ENCODE measurements at places on chromosomes 5 and 9.
A peak's percentile ranks its signal among the peaks of the same experiment; 100 is the strongest.

DNA sequence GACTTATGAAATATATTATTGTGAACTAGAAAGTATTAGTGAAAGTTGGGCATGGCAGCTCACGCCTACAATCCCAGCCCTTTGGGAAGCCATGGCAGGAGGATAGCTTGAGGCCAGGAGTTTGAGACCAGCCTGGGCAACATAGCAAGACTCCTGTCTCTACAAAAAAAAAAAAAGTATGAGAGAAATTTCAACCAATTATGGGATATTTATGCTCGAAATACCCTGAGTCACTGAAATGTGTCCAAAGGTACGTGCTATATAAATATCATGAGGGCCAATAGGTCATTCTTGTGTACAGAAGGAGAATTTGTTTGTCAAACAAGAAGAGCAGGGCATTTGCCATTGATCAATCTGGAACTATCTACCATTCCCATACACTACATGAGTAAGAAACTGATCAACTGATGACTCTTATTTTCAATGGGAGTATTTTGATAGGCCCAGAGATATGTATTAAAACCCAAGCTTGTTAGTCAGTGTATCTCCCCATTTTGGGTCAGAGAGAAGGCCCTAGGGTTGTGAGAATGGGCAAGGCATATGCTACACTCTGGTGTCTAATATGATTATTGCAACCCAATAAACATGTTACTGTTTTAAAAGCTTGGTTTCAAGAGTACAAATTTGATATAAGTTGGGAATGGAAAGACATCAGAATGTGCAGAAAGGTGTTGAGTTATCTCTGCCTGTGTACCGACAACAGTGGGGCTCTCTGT, 21.7 kb upstream of the HOMER1 start:
- DNase-seq: no peak

GRCh38 chr9:34085581-34086500, 37.2 kb upstream of the UBAP2 start:
- DNase-seq: no peak

GRCh38 chr5:64838376-64838775, 69.6 kb downstream of the CWC27 start:
- DNase-seq: no peak

GRCh38 chr5:128632264-128632663, 94.2 kb upstream of the FBN2 start:
- no peak for DNase-seq

DNA sequence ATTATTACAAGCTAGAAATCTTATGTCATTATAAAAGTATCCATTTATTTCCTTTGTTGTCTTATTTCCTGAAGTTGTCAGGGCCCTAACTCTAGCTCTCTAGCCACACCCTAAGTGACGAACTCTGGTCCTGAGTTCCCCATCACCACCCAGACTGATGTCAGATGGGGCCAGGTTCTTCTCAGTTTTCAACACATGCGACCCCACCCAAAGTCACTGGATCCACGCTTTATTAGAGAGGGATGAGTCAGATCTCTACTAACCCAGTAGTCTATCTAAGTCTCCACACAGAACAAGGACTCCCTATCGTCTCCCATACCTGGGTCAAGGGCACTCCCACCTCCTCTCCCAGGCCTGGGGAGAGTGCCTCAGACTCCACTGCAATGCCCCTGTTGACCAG, 6.8 kb upstream of the FEM1C start:
- no peak for DNase-seq

- peak; percentile 22 for DNase-seq
These were observed 8.9 kb downstream of the NR2F1-AS1 start for GRCh38 chr5:93572101-93572607.

DNA sequence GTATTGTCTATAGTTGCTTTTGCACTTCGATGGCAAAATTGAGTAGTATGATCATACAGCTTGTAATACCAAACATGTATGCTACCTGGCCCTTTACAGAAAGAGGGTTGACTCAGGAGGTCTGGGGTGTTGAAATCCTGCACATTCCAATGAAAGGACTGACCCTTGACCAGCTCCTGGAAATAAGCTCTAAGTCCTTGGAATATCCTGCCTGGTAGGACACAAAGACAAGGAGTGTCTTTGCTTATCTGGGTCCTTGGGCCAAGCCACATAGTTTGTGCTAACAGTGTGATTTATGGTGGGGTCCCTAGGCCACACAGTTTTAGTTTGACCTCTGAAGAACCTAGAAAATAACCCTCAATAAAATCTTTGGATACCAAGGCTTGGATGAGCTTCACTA, 89.3 kb upstream of the FTMT start:
- no peak for DNase-seq

DNA sequence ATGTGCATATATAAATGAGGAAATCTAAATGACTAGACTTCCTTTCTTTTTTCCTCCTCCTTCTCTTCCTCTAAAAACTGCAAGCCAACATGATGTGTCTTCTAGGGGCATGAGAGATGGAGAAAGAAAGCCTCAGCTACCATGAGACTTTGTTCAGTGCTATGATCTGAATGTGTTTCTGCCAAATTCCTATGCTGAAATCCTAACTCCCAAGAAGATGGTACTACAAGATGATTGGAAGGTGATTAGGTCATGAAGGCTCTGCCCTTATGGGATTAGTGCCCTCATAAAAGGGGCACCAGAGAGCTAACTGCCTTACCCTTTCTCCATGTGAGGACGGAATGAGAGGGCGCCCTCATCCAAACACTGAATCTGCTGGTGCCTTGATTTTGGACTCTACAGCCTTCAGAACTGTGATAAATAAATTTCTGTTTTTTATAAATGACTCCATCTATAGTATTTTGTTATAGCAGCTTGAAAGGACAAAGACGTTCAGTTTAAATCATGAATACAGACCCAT, 72.2 kb upstream of the IL6ST start:
- no peak for DNase-seq

- no peak for DNase-seq
These were observed 529.2 kb downstream of the ANXA1 start for GRCh38 chr9:73680831-73681230.

- DNase-seq: no peak
These were observed 14.7 kb upstream of the TMEM250 start for GRCh38 chr9:136133191-136133958.

DNA sequence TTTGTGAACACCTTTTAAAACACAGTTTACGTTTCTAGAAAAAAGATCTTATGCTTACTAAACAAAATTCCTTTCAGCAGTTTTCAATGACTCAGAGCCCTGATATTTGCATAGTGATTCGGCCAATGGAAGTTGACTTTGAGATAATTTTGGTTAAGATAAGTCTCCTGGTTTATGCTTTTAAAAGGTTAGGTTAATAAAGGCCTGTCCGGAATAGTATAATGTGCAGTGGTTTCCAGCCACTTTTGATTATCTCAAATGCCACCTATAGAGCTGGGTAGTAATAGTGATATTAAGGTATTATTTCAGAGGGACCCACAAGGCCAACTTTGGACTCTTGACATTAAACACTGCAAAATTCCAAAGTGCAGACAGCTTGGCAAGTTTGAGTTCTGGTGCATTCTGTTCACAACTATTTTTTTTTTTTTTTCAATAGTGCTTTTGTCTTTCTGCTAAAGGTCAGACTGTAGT, 86.1 kb downstream of the F2RL2 start:
- DNase-seq: no peak

Data from GM06990 (cell line).